ENCODE measurements at places on chromosomes 16 and 17. TPM values are rescaled to one million over a fixed set of nuclear protein-coding genes. Genes with fewer than 3 reads are reported as not detected.

- DNase-seq = no peak
Observed at GRCh38 chr17:39599665-39600231, 8.0 kb downstream of the NEUROD2 start.

The ATAD5 gene
- polyA plus RNA-seq = 8.5 TPM

GRCh38 chr16:76293980-76294379 lies 16.8 kb downstream of the CNTNAP4 start:
- no peak for DNase-seq

DNA sequence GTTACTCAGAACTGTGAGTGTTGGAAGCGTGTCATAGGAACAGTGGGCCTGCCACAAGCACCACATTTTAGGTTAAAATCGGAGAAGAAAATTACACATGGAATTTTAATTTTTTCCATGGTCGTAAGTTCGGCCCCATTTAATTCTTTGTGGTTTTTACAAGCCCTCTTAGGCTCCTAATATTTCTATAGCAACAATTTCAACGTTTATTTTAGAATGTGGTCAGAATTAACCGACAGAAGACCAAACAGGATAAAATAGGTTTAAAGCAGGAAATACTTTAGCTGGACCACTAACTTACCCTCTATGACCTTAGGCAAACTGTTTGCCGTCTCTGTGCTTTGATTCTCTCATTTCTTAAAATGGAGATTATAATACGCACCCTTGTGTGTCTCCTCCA lies 69.9 kb downstream of the FTO start:
- no peak for DNase-seq

GRCh38 chr16:2924901-2925755 lies 13.4 kb downstream of the FLYWCH1 start:
- no peak for DNase-seq
